ENCODE measurements at places on chromosomes 6 and 20.

GRCh38 chr6:5333658-5334057 lies 72.3 kb downstream of the FARS2 start:
- no peak for DNase-seq

DNA sequence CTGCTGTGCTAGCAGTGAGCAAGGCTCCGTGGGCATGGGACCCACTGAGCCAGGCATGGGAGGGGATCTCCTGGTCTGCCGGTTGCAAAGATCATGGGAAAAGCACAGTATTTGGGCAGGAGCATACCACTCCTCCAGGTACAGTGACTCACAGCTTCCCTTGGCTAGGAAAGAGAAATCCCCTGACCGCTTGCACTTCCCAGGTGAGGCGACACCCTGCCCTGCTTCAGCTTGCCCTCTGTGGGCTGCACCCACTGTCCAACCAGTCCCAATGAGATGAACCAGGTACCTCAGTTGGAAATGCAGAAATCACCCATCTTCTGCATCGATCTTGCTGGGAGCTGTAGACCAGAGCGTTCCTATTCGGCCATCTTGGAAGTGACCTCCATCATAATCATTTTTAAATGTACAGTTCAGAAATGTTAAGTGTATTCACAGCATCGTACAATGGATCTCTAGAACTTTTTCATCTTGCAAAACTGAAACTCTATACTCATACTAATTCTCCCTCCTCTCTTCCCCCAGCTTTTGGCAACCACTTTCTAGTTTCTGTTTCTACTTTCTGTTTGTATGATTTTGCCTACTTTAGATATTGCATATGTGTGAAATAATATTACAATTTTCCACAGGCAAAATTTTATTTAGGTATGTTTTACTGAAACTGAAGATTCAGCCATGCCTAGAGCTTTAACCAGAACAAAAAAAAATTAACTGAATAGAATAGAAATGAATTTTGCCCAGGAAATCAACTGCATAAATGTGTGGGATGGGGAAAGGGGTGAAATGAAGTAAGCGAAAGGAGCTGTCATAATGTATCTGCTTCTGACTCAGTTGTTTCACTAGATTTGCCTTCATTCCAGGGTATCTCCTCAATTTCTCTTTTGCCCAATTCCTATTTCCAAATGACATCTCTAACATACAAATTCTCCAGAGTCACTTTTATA lies 100.0 kb downstream of the RWDD2A start:
- DNase-seq, result no peak

DNA sequence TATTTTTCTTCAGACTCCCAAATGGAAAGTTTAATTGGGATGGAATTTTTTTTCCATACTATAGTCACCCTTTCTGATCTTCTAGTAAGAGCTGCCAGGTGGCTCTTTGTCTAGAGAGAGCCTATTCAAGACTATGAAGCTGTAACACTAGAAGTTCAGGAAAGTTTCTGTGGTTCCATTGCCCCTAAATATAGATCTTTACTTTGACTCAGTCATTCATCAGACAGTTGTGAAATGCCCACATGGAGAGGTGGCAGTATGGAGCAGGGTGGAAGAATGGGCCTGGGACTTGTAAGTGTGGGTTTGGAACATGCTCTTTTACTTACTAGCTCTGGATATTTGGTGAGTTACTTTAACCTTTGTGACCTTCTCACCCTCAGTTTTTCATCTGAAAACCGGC lies 87.8 kb downstream of the CTNNBL1 start:
- DNase-seq, result no peak

DNA sequence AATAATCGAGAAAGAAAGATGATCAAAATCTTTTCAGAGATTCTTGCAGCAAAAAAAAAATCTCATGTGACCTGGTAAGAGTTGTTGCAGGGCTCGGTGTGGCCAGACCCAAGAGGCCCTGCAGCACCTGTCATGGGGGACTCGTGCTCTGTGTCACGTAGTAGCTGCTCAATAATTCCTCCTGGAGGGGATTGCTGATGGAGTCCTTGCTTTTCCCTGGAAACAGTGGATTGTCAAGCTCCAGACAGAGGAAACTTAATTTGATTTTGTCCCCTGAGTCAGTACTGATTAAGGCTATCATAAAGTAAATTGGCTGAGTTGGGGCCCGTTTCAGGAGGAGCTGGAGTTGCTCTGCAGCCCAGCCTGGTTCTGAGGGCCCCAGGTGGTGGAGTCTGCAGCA lies 125.2 kb downstream of the EDN3 start:
- DNase-seq, result no peak

GRCh38 chr20:61556111-61556510 lies 304.1 kb downstream of the CDH4 start:
- no peak for DNase-seq

GRCh38 chr6:136189104-136189503 lies 61.0 kb downstream of the MTFR2 start:
- no peak for DNase-seq

GRCh38 chr20:47024461-47024937 lies 129.9 kb downstream of the EYA2 start:
- no peak for DNase-seq

DNA sequence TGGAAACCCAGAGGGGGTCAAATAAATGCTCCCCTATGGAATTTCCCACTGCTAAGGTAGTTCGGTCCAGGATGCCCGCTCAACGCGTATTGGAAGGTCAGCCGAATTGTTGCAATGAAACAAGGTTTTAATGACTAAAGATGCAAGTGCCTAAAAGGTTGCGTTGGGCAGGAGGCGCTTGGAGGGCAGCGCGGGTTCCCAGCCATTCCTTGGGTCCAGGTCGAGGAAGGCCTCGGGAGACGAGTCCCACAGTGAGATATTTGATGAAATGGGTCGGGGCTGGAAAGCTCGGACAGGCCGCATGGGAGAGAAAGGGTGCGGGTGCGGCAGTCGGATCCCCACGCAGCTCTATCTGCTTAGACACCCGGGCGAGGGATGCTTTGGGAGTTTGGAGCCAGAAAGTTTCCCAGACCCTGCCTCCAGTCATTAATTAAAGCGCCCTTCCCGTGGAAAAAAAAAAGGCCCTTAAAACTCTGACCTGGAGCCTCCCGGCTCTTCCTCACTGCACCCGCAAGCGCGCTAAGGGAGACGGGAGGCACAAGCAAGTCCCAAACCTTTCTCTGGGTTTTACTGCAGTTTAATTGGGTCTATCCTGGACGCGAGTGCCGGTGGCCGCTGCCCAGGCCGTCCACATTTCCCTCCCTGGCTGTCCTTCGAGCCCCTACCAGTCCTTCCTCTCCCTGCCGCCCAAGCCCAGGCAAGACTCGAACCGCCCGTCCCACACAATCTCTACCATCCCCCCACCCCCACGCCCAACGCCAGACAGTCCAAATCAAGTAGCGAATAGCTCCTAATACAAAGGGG lies 24.2 kb downstream of the TFAP2A start:
- DNase-seq, result no peak

DNA sequence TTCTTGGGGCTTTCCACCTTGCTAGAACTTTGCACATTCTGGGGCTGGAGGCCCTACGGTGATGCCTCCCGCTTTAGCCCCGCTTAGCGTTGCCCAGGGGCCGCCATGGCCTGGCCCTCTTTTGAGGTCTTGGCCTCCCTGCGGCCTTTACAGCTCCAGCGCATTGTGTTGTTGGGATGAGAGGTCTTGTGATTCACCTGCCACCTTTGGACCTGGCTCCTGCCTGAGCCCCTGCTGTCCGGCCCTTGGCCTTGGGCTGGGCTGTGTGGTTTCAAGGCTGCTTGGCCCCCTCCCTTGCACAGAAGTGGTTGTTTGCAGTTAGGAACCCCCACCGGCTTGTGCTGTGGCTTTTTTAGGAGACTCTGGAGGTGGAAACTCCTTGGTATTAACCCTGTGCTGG lies 61.0 kb upstream of the CDH4 start:
- no peak for DNase-seq

DNA sequence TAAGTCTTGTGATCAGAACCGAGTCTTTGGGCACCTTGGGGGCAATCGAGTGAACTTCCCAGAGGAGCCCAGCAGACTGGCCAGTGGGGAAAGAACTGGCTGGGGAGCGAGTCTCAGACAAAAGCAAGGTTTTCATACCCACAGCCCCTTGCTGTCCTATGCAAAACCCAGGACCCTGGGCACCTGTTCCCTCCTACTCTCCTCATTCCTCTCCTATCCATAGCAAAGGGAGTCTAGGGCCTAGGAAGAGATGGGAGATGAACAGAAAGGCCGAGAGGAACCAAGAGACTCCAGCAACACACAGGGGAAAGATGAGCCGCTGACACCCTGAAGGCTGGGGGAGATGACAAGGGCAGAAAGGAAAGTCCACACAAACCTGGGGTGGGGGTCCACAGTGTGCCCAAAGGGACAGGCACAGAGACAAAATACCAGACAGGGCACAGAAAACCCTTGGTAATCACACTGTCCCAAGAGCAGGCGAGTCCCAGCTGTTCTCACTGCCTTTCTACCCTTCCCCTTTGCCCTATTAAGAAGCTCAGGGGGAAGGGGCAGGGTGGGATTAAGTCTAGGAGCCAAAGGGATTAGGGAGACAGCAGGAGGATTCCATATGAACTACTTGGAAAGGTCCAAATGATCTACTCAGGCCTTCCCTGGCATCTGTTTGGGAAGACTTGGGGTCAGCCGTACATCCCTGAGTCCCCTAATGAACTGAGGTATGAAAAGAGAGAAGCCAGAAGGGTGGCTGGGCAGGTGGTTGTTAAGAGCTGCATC lies 6.5 kb downstream of the PPP1R18 start:
- no peak for DNase-seq

GRCh38 chr20:43767686-43768474 lies 41.1 kb upstream of the GTSF1L start:
- DNase-seq, result no peak

DNA sequence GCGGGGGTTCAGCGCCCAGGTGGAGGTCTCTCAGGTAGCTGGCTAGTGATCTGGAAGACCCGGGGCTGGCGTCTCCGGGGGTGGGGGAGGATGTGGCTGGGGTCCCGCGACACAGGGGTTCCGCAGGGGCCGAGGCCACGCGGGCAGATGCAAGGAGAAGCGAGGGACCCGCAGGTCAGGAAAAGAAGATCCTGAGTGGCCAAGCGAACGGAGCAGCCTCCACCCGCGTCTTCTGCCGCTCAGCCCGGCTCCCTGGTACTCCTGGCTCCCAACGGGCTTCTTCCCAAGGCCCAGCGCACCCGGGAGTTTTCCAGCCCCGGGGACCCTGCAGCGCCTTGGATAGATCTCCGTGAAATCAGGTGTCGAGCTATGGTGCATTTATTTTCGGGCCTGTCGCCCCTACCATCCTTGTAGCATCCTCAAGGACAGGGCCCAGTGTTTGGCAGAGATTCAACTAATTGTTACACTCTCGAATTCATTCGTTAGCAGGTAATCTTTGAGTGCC lies 682 bp upstream of the CHD6 start:
- no peak for DNase-seq

GRCh38 chr6:6826095-6826901 lies 237.8 kb downstream of the LY86 start:
- DNase-seq, result no peak

GRCh38 chr20:57267158-57267821 lies 849 bp upstream of the BMP7 start:
- DNase-seq, result no peak

DNA sequence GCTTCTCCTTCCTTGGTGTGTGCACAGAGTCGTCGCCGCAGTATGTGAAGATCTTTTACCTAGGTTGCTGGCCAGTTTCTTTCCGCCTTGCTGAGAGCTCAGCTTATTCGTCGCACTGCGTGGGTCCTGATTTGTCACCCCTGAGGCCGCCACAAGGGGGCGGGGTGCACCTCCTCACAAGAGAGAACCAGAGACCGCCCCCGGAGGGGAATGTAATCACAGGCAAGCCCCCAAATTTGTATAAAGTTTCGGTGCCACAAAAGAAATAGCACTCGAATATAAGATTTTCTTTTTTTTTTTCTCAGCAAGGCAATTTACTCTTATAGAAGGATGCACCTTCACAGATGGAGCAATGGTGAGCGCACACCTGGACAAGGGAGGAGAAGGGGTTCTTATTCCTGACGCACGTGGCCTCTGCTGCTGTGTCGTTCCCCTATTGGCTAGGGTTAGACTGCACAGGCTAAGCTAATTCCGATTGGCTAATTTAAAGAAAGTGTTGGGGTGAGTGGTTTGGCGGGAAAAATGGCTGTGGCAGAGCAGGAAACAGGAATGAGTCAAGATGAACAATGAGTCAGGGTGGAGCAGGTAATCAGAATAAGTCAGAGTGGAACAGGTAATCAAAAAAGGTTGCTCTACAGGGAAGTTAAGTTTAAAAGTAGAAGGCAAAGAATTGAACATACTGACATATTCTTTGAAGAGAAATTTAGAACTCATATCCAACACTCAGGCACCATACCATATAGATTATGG lies 19.5 kb downstream of the NCOA3 start:
- DNase-seq, result no peak

DNA sequence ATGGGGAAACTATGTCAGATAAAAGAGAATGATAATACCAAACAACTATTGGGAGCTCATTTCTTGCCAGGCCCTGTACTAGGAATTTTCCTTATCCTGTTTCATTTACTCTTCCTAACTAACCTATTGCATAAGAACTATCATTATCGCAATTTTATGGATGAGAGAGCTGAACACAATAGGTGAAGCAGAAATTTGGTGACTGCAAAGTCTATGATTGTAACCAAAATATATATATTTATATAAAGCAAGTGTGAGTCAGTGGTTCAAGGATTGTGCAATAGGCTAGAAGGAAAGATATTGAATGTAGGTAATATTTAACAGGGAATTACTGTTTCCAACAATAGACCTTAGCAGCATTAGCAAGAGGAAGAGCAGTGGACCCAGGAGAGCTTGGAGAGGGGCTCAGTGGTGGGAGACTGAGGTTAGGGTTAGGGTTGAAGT lies 181.1 kb upstream of the TENT5A start:
- DNase-seq, result no peak

GRCh38 chr20:62836967-62837490 lies 20.2 kb downstream of the COL9A3 start:
- no peak for DNase-seq

DNA sequence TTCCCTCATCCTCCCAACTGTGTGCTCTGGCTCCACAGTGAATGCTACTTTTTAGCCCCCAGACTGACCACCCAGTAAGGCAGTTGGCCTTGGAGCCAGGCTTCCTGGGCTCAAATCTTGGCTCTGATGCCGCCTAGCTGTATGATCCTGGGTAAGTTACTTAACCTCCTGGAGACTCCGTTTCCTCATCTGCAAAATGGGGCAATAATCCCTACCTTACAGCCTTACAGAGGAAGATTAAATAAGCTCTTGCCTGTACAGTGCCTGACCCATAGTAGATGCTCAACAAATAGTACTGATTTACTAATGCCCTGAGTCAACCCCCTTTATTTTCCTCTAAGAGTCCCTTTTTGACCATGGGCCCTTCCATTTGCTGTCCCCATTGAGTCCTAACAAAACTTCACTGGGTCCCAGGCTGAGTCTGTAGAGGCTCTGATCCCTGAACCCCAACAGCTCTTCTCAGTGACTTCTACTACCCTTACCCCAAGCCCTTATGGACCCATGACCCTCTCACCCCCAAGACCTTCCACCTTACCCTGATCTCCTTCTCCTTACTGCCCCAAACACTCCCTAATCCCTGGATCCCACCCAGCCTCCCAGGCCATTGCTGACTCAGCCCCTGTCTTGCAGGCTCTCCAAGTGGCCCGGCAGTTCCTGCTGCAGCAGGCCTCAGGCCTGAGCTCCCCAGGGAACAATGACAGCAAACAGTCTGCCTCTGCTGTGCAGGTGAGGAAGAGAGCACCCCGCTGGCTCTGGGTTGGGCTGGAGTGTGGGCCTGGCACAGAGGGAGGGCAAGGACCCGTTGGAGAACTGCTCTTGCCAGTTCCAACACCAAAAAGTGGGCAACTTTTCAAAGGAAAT lies 31.4 kb downstream of the FOXP4 start:
- no peak for DNase-seq

GRCh38 chr6:7912024-7912423 lies 1.4 kb upstream of the TXNDC5 start:
- DNase-seq, result no peak

- no peak for DNase-seq
Measured at GRCh38 chr20:38779247-38780097, 26.0 kb upstream of the PPP1R16B start.
